ENCODE measurements at places on chromosomes 2 and 18.
A peak's percentile ranks its signal among the peaks of the same experiment; 100 is the strongest.

GRCh38 chr2:12818416-12819102, 101.8 kb downstream of the TRIB2 start:
- DNase-seq, result no peak

DNA sequence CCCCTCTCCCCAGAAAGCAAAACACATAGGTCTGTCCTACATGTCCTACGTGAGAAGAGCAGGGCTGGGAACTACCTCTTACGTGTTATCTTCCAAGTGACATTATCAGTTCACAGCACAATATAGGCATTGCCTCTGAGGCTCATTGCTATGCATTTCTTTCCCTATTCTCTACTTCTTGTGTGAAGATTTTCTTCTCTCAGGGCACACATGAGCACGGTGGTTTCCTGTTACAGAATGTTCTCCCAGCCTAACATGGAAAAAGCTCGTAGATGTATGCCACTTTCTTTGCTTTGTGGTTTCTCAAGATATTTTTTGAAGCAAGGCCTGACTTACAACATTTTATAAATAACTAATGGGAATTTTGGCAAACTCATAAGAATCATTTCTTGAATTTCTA, 19.4 kb upstream of the DSC3 start:
- peak; percentile 7 for DNase-seq

- DNase-seq, result no peak
Observed at GRCh38 chr2:98091738-98092137, 4.8 kb downstream of the VWA3B start.

DNA sequence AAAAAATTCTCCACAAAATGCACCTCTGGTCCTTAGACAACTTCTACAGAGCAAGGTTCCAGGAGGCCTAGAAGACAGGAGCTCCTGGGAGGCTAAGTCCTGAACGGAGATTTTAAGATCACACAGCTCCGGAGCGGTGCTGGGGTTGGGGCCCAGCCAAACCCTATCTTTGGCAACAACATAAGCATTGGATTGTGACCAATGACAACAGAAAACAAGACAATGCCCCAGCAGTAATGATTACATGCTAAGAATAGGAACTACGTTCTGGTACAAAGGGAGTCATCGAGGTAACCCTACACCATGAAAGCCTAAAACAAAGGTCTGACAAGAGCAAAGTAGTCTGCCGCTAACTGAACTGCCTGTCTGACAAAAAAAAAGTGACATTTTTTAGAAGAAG, 171.2 kb downstream of the CMPK2 start:
- no peak for DNase-seq

- no peak for DNase-seq
Observed at GRCh38 chr2:214328941-214329340, 81.9 kb upstream of the VWC2L start.

DNA sequence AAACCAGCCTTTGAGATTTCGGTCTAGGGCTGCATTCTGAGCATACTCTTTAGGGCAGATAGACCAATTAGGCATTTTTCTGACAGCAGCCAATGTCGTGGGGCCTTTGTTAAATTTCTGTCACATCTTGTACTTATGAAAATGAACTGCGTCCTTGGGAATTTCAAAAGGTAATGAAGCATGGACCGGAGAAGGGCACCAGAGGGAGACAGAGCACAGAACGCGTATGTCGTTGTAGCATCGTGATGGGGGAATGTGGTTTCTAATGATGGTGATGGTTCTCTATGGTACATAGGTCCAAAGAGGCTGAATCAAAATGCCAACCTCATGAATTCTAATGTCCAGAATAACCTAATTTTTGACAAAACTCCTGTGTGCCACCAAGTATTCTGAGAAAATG, 483.9 kb upstream of the CRIM1 start:
- DNase-seq, result no peak

All from cardiac muscle cell (in vitro differentiated cells and primary cell).